ENCODE measurements at places on chromosomes 5 and 9. TPM values are rescaled to one million over a fixed set of nuclear protein-coding genes. Genes with fewer than 3 reads are reported as not detected.

CCDC152 gene
- polyA plus RNA-seq: 1.2 TPM

C8G gene
- polyA plus RNA-seq: not detected

KCNV2 gene
- not detected for polyA plus RNA-seq

IL4 gene
- not detected for polyA plus RNA-seq

IFNK gene
- not detected for polyA plus RNA-seq

SLC27A6 gene
- polyA plus RNA-seq: not detected

RGS3 gene
- polyA plus RNA-seq: 16.2 TPM
